AG09319 (cell line): ENCODE measurements at places on chromosomes 2 and 18.

DNA sequence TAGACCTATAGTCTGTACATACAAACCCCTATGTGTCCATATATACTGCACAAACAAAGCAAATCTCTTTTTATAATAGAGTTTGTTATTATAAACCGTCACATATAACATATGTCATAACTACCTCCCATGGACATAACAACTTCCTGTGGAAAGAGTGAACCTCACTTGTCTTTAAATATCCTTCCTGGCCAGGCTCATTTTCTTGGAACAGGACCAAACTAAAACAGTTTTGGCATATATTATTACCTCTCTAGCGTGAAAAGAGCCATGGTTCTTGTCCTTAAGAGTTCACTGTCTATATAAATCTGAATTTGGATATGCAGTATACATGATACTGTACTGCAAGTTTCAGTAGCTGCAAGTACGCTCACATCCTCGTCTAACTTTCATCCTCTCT is 28.3 kb upstream of the DNAJC27 start:
- no peak for DNase-seq

- no peak for DNase-seq
These were observed 660.7 kb upstream of the CNTNAP5 start for GRCh38 chr2:123364243-123364896.

DNA sequence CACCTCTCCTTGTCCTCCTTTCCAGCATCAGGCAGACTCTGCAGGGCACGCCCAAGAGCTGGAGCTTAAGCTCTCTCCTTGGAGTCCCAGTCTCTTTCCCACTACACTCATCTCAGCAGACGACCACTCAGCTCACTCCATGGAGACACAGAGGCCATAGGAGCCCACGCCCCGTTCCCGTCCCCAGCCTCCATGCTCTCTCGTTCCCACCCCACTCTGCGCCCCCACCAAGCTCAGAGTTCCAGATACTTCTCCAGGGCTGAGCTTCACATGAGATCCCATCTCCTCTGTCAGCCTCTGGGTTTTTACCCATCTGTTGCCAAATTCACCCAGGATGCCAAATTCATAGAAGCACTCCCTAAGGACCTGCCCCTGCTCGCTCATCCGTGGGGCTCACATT is 87.3 kb downstream of the MALT1 start:
- DNase-seq: no peak

DNA sequence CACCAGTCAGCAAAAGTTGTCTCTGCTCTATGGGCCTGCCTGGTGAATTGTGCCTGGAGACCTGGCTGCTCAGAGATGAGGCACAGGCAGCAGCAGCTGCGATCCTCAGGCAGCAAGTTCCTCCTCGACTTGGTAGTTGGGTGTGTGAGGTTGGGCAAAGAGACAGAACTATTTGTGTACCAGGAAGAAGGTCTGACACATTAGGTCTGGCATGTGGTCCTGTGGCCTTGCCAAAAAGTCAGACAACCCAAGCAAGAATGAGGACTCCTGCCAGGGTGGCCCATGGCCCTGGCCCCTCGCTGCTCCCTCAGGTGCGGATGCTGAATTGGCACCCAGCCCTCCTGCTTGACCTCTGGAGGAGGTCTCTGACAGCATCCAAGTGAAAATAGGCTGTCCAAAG is 192.7 kb downstream of the DYSF start:
- peak; percentile 11 for DNase-seq

GRCh38 chr2:169095621-169096105 is 26.3 kb downstream of the DHRS9 start:
- peak; percentile 46 for DNase-seq

GRCh38 chr2:218992703-218993344 is 398 bp downstream of the CRYBA2 start:
- DNase-seq: no peak

GRCh38 chr2:29059624-29060023 is 14.7 kb downstream of the PCARE start:
- DNase-seq: no peak

DNA sequence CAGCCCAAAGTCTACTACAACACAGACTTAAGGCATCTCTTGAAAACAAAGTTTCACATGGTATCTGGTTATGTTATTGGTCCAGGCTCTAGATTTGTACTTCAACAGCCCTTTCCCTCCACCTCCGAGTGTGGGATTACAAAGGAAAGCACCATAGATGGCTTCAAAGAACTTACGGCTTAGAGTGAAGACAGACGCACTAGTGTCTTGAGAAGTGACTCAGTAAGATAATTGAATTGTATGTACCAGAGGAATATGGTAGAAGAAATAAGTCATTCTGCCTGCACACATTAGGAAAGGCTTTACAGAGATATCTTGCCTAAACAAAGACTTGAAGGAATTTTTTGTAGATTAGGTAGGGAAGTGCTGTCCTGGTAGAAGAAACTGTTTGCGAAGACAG is 392.3 kb upstream of the TNP1 start:
- DNase-seq: no peak

- no peak for DNase-seq
These were observed 79.2 kb upstream of the IL1R2 start for GRCh38 chr2:101912545-101912944.

- DNase-seq: no peak
These were observed 159.8 kb downstream of the RHBDD1 start for GRCh38 chr2:226995625-226996041.

- DNase-seq: no peak
These were observed 3.3 kb upstream of the GPBAR1 start for GRCh38 chr2:218257390-218257981.

- no peak for DNase-seq
These were observed 50.6 kb downstream of the ST3GAL5 start for GRCh38 chr2:85838181-85838580.

DNA sequence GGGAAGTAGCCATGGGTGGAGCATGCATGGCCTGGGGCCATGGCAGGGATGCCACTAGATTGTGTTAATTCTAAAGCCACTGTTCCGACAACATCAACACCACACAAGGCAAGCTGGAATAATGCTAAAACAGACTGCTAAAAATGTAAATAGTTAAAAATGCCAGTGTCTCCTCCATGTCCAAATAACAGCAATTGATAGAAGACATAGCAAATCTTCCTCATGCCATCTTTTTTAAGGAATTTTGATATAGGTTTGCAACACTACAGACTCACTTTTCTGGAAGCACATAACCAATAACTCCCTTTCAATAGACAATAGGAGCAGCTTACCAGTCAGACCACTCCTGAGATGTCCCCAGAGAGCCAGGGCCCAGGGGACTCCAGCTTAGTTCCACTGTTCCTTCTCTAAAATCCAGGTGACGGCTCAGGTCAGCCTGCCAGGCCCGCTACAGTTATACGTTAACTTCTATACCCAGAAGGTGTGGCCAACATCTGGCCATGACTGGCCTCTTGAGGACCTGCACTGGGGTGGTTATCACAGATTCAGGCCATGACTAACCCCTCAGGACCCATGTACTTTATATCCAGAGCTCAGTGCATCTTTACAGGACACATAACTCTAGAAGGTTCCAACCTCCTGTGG is 20.3 kb downstream of the TUBB6 start:
- no peak for DNase-seq

DNA sequence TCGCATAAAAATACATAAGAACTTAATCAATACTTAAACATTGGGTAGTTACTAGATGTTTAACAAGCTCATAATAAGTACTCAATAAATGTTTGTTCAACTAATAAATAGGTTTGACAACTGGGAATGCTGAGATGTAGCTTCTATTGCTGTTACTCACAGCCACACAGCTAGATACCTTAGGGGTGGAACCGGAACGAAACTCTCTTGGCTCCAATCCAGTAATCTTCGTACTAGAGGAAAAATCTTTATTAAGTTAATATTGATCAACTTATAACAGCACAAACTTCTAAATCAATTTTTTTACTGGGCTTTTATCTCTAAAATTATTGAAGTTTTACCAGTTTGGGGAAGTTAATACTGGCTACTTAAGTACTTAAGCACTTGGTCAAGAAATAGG is 247.8 kb downstream of the PAX3 start:
- DNase-seq: no peak

DNA sequence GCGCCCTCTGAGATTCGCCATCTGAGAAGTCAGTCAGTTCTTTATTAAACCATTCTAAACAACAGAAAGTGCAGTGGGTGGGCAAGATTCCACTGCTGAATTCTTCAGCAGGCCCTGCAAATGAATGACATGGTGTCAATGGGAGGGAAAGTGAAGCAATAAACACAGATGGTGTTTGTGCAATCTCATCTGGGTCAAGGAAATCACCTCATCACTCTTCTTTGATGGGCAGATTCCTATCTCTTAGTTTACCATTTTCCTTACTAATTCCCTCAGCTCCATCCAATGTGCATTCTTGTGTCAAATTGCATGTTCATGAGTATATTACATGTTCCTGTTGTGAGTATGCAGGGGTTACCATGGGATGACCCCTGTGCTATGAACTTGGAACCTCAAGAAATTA is 100.7 kb upstream of the CYP1B1 start:
- peak; percentile 57 for DNase-seq

DNA sequence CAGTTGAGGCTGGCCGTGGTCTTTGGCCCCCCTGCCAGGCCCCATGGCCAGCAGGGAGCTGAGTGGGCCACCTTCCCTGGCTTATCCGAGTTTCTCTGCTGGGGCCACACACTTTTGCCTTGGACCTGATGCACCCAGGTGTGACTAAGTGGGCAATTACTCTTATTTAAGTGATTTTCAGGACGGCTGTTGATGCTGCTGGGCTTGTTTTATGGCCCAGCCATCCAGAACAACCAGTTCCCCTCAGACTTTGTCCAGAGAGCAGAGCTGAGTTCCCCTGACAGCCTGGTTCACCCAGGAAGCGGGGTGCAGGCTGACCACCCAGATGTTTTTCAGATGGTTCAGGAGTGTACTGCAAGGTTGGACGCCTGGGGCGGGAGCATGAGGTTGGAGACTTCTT is 68.8 kb downstream of the GLI2 start:
- no peak for DNase-seq
